ENCODE measurements at places on chromosomes 6 and 20.

- H3K4me1 ChIP-seq, result no peaks in the 10 kb centered on the region
- no peak for DNase-seq
- no peaks in the 10 kb centered on the region for H3K36me3 ChIP-seq
- no peak overlapping the region for H3K27ac ChIP-seq
- no peak overlapping the region for H3K4me3 ChIP-seq
- no peaks in the 10 kb centered on the region for H3K27me3 ChIP-seq
These were observed 78.5 kb downstream of the FARS2 start for GRCh38 chr6:5339786-5340185.

GRCh38 chr6:101396548-101397173, 3.2 kb downstream of the GRIK2 start:
- no peak overlapping the region for H3K4me3 ChIP-seq
- peaks cover 30% of the 10 kb centered on the region for H3K27me3 ChIP-seq
- no peak overlapping the region for H3K27ac ChIP-seq
- no peaks in the 10 kb centered on the region for H3K36me3 ChIP-seq

DNA sequence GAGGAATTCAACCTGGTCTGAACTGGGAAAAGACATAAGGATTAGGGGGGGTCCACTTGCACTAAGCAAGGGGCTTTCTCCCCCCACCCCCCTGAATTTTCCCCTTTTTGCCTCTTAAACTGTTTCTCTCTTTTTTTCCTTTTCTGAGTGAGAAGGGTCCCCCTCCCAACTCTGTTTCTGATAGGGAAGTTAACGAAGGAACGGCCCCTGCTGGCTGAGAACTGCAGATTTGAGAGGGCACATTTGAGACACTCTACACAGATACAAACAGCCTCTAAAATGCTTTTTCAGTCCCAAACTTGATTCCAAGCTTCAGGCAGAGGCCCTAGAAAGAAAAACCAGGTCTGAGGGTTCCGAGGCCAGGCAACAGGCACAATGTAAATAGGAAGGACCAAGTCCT, 91.7 kb downstream of the JARID2 start:
- no peaks in the 10 kb centered on the region for H3K27me3 ChIP-seq
- 0 out of 2 replicates have a peak, but pooled peaks cover 7% of the 10 kb centered on the region for H3K4me1 ChIP-seq
- no peak overlapping the region for H3K4me3 ChIP-seq
- DNase-seq, result no peak
- no peak overlapping the region for H3K27ac ChIP-seq

DNA sequence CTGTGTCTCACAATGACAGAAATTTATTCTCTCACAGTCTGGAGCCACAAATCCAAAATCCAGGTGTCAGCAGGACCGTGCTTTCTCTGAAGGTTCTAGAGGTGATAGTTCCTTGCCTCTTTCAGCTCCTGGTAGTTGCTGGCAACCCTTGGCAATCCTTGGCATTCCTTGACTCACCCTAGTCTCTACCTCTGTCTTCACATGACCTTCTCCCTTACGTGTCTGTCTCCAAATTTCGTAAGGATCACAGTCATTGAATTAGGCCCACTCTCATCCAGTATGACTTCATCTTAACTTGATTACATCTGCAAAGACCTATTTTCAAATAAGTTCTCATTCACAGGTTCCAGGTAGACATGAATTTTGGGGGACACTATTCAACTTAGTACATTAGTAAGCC, 143.1 kb downstream of the CEP57L1 start:
- no peaks in the 10 kb centered on the region for H3K27me3 ChIP-seq
- no peak overlapping the region for H3K4me3 ChIP-seq
- peaks cover 22% of the 10 kb centered on the region for H3K4me1 ChIP-seq
- DNase-seq, result no peak
- no peaks in the 10 kb centered on the region for H3K36me3 ChIP-seq

GRCh38 chr6:37478827-37479226, 20.9 kb downstream of the CCDC167 start:
- H3K36me3 ChIP-seq, result peaks cover 9% of the 10 kb centered on the region
- no peak for DNase-seq
- no peaks in the 10 kb centered on the region for H3K27me3 ChIP-seq
- H3K27ac ChIP-seq, result no peak overlapping the region
- H3K4me1 ChIP-seq, result no peaks in the 10 kb centered on the region
